Non-pigmented ciliary epithelial cell (primary cell): ENCODE measurements at places on chromosomes 3 and 15.
A peak's percentile ranks its signal among the peaks of the same experiment; 100 is the strongest.

GRCh38 chr3:151491525-151491924 lies 30.7 kb upstream of the IGSF10 start:
- DNase-seq: no peak

- DNase-seq: no peak
These were observed 208.5 kb downstream of the CLSTN2 start for GRCh38 chr3:140143367-140144069.

DNA sequence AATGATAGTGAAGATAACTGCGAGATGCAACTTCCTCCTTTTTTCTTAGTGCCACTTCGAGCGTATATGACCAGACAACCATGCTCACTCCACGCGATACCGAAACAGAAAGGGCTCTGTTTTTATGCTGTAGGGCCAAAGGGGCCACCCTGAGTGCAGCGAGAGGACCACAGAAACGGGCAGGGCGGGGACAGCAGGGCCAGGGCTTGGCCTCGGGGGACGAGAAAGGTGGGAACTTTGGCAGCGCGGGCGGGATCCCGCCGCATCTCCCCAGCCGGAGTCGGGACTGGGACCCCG lies 483 bp downstream of the VPS13C start:
- DNase-seq: no peak

DNA sequence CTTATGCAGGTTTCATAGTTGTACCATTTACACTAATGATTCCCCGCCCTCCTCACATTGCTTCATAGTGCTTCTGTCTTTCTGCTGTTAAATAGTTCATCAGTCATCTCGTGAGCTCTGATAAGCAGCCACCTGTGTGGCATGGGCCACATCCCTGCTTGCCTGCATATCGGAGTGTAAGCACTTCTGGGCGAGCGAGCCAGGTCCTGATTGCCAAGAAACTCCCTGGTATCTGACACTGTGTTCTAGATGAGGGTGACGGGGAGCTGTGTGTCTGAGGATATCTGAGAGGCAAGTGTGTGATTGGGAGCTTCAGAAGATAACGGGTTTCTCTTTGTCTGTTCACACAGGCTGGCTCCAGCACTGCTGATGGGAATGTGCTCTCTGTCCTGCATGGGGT lies 130.6 kb downstream of the LRIG1 start:
- no peak for DNase-seq

DNA sequence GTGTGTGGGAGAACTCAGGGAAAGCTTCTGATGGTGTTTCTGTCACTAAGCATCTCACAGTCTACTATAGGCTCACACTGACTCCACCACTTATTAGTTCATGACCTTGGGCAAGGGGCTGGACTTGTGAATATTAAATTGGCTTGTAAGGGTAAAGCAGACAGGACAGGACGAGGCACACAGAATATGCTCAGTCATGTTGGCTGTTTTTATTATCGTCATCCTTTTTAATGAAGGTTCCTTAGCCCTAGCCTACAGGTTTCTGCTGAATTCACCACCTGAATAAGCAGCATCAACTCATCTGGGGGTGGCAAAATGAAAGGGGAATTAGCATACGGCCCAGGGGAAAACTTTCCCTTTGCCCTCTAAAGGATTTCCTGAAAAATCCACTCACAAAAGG lies 39.6 kb upstream of the LIPC start:
- no peak for DNase-seq

GRCh38 chr15:67997996-67998395 lies 56.1 kb upstream of the PIAS1 start:
- DNase-seq: peak; percentile 42

GRCh38 chr3:181739628-181740027 lies 27.9 kb downstream of the SOX2 start:
- no peak for DNase-seq
